ENCODE measurements at places on chromosomes 6 and 20. TPM values are rescaled to one million over a fixed set of nuclear protein-coding genes. Genes with fewer than 3 reads are reported as not detected.

Gene HSPA12B
- total RNA-seq = 1.1 TPM

Gene FAM162B
- 2.5 TPM for total RNA-seq

Gene SCUBE3
- 22.2 TPM for total RNA-seq

Gene FBXL4
- total RNA-seq = 10.2 TPM

Gene TRERF1
- 14.0 TPM for total RNA-seq

Gene CPXM1
- total RNA-seq = 200 TPM

Gene CGA
- not detected for total RNA-seq

Gene SLC18B1
- total RNA-seq = 18.4 TPM

Gene BPIFB1
- not detected for total RNA-seq

Gene GTSF1L
- not detected for total RNA-seq

GRCh38 chr6:141878686-141879085 is 254.0 kb upstream of the GJE1 start:
- no peaks in the 10 kb centered on the region for H3K27me3 ChIP-seq
- no peak overlapping the region for H3K27ac ChIP-seq
- H3K4me1 ChIP-seq = no peaks in the 10 kb centered on the region
- no peaks in the 10 kb centered on the region for H3K36me3 ChIP-seq

- H3K27ac ChIP-seq = no peak overlapping the region
- H3K4me3 ChIP-seq = no peak overlapping the region
- peaks cover 4% of the 10 kb centered on the region for H3K4me1 ChIP-seq
- H3K27me3 ChIP-seq = no peaks in the 10 kb centered on the region
Observed at GRCh38 chr6:155061381-155061780, 66.3 kb downstream of the TIAM2 start.

GRCh38 chr20:49631856-49632418 is 64.0 kb upstream of the PTGIS start:
- H3K27ac ChIP-seq = no peak overlapping the region
- peaks cover 50% of the 10 kb centered on the region for H3K4me1 ChIP-seq
- no peaks in the 10 kb centered on the region for H3K27me3 ChIP-seq
- H3K4me3 ChIP-seq = no peak overlapping the region
- DNase-seq = no peak

DNA sequence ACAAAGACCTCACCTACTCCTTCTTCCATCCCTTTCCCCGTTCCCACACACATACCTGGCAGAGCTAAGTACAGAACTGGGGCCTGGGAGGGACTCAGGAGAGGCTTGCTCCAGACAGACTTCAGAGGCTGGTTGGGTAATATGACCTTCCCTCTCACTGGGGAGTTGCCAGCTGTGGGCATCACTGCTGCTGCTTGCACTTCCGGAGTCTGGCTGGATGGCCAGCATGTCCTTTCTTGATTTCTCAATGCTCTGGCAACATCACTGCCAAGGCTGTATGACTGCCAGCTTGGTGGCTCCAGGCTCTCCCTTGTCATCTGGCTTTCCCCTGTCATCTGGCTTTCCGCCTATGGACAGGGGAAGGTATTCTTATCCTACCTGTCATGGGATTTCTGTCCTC is 47.8 kb downstream of the CDH22 start:
- no peak for DNase-seq
- no peak overlapping the region for H3K27ac ChIP-seq
- no peaks in the 10 kb centered on the region for H3K4me1 ChIP-seq
- no peaks in the 10 kb centered on the region for H3K36me3 ChIP-seq
- peaks cover 55% of the 10 kb centered on the region for H3K27me3 ChIP-seq
- no peak overlapping the region for H3K4me3 ChIP-seq

DNA sequence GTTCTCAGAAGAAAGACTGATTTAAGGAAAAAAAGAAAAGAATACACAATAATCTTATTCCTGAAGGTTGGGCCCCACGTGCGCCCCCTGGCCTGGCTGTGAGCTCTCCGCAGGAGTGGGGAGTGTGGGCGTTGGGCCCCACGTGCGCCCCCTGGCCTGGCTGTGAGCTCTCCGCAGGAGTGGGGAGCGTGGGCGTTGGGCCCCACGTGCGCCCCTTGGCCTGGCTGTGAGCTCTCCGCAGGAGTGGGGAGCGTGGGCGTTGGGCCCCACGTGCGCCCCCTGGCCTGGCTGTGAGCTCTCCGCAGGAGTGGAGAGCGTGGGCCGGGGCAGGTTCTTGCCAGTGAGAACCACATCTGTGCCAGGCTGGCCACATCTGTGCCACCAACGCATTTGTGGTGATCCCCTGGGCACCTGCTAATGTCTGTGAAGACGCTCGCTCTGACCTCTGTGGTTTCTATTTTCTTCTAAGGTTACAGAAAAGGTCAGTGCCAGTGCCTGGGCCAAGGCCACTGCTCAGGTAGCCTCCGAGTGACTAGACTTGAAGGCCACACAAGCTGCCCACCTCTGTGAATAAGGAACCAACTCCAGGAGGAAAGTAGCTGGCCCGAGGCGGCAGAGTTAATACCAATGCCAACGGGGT is 41.0 kb downstream of the WDR27 start:
- H3K27me3 ChIP-seq = no peaks in the 10 kb centered on the region
- no peak for DNase-seq
- H3K4me3 ChIP-seq = no peak overlapping the region
- peaks cover 30% of the 10 kb centered on the region for H3K36me3 ChIP-seq
- no peak overlapping the region for H3K27ac ChIP-seq
- peaks cover 19% of the 10 kb centered on the region for H3K4me1 ChIP-seq

DNA sequence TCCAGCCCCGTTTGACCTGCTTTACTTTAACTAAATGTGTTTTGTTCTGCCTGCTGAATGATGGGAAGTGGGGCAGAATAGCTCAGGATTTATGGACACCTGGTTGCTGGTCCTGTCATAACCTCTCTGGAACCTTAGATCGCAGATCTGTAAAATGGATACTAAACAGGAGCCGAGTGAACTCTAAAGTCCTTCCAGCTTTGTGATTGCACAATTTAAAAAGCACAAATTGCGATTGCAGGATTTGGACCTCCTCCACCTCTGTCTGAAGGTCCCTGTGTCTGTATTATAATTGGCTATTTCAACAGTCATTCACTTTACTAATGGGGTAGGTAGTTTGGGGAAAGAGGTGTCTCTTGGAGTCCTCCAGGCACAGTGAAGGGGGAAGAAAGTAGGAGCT is 220.4 kb downstream of the LY86 start:
- peaks cover 24% of the 10 kb centered on the region for H3K4me1 ChIP-seq
- DNase-seq = no peak
- H3K27me3 ChIP-seq = peaks cover 12% of the 10 kb centered on the region
- no peak overlapping the region for H3K4me3 ChIP-seq
- H3K36me3 ChIP-seq = no peaks in the 10 kb centered on the region

- H3K4me3 ChIP-seq = no peak overlapping the region
- DNase-seq = no peak
- H3K4me1 ChIP-seq = peaks cover 4% of the 10 kb centered on the region
- H3K27ac ChIP-seq = no peak overlapping the region
Observed at GRCh38 chr20:23341073-23341472, 9.5 kb upstream of the NXT1 start.

- no peaks in the 10 kb centered on the region for H3K27me3 ChIP-seq
- H3K4me1 ChIP-seq = no peaks in the 10 kb centered on the region
- no peak overlapping the region for H3K4me3 ChIP-seq
- no peak overlapping the region for H3K27ac ChIP-seq
Observed at GRCh38 chr20:32727683-32728082, 15.6 kb downstream of the COMMD7 start.

DNA sequence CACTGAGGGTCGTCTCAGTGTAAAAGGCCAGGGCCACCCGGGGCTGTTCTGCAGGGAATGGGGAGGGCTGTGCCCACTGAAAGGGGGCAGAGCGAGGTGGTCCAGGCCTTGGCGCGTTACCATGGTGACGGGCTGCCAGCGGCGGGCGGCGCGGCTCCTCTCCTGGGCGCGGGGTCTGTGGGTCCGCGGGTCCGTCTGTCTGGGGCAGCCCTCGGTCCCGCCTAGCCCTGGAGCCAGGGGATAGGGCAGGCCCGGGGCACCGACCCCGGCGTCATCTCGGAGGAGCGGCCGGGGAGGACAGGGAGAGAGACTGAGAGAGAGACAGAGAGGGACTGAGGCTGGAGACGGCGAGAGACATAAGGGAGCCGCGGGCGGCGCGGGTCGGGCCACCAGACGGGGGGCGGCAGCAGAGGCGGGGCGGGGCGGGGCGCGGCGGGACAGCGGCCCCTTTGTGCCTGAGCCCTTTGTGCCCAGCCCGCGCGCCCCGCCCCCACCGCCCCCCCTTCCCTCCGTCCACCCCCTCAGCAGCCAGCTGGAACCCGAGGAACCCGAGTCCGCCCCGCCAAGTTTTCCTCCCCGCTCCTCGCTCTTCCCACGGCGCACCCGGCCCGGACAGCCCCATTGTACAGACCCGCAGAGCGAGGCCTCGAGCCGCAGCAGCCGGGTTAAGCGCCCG is at the start of gene KIAA1755:
TSS of gene KIAA1755 (minus strand) at position 358 of the 676 bp plus-strand sequence. CDS start at position 123, 235 bp downstream.
- DNase-seq = peak; percentile 42
- H3K36me3 ChIP-seq = peaks cover 4% of the 10 kb centered on the region
- H3K4me3 ChIP-seq = peak within 1 kb of the TSS; percentile 83
- H3K27me3 ChIP-seq = peaks cover 18% of the 10 kb centered on the region
- H3K4me1 ChIP-seq = peaks cover 49% of the 10 kb centered on the region

DNA sequence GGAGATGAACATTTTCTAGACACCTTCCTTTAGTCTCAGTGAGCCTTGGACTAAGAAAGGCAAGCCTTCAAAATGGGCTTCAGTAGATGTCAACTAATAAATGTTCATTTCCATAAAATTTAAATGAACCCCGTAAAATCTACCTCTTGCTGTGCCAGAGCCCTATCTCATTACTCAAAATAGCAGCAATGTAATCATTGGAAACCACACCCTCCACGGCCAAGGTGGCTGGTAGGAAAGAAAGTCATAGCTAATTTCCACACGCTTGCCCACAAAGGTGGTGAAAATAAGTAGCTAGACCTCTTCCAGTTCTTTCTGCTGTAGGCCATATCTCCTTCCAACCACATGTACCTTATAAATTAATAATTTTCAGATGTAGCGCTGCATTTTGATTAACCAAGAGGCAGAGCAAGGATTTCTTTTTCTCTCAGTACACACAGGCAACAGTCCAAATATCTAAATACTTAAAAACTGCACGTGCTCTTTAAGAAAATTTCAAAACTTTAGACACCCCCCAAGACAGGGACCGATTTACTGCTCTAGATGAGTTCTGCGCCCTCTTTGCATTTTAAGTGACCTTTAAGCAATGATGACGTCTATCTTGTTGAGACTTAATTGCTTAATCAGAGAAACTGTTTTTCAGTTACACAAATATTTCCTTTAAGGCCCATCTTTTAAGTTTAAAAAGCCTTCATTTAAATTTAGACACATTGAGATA is 290.8 kb downstream of the ZNF217 start:
- no peak overlapping the region for H3K4me3 ChIP-seq
- peaks cover 2% of the 10 kb centered on the region for H3K4me1 ChIP-seq
- DNase-seq = no peak
- no peak overlapping the region for H3K27ac ChIP-seq
- peaks cover 75% of the 10 kb centered on the region for H3K27me3 ChIP-seq

- no peaks in the 10 kb centered on the region for H3K36me3 ChIP-seq
- H3K27me3 ChIP-seq = peaks cover 3% of the 10 kb centered on the region
- H3K4me1 ChIP-seq = no peaks in the 10 kb centered on the region
- no peak overlapping the region for H3K4me3 ChIP-seq
Observed at GRCh38 chr6:46925563-46926253, 4.0 kb upstream of the ADGRF5 start.

DNA sequence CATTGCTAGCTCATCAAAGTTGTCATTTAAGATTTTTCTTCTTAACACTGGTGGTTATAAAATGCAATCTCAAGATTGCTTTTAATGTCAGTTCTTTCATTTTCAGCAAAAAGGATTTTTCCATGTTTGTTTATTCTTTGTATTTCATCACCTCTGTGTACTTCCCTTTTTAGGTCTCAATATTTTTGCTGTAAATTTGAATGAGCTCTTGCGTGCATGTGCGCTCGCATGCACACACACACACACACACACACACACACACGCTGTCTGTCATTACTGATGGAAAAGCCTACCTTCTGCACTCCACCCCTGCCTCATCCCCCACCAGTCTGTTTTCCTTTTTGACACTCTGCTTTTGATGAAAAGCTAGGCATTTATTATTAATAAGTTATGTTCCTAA is 85.3 kb upstream of the FYN start:
- no peak overlapping the region for H3K27ac ChIP-seq
- H3K4me1 ChIP-seq = peaks cover 14% of the 10 kb centered on the region
- H3K4me3 ChIP-seq = no peak overlapping the region
- no peaks in the 10 kb centered on the region for H3K27me3 ChIP-seq
